Stimulated activated CD4-positive, alpha-beta T cell treated with anti-CD3 and anti-CD28 coated beads, Interleukin-15, amount 100 ng/mL, for 1 hour (primary cell): ENCODE measurements at places on chromosomes 11 and 22.

GRCh38 chr11:83723999-83724398 is 437.8 kb upstream of the CCDC90B start:
- no peak for DNase-seq

- no peak for DNase-seq
Observed at GRCh38 chr11:103881584-103881983, 154.9 kb upstream of the DDI1 start.

GRCh38 chr22:19745155-19746101 is 15.2 kb upstream of the TBX1 start:
- no peak for DNase-seq

DNA sequence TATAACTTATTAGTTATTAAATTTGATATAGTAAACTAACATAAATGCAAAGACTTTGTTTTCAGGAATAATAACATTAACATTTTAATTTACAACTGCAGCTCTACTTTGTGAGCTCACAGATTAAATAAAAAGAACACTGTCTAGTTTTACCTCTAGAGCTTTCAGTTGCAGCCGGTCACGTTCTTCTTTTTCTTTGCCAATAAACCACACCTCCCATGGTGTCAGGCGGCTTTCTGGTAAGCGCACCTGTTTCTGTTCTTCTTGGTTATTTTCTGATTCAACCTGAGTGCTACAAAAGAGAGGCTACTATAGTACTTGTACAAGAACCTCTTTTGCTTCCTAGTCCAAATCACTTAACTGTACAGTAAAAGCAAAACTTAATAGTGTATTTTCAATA is 5.8 kb downstream of the CCDC34 start:
- DNase-seq = no peak

- DNase-seq = no peak
Observed at GRCh38 chr11:79375818-79376550, 64.8 kb downstream of the TENM4 start.

DNA sequence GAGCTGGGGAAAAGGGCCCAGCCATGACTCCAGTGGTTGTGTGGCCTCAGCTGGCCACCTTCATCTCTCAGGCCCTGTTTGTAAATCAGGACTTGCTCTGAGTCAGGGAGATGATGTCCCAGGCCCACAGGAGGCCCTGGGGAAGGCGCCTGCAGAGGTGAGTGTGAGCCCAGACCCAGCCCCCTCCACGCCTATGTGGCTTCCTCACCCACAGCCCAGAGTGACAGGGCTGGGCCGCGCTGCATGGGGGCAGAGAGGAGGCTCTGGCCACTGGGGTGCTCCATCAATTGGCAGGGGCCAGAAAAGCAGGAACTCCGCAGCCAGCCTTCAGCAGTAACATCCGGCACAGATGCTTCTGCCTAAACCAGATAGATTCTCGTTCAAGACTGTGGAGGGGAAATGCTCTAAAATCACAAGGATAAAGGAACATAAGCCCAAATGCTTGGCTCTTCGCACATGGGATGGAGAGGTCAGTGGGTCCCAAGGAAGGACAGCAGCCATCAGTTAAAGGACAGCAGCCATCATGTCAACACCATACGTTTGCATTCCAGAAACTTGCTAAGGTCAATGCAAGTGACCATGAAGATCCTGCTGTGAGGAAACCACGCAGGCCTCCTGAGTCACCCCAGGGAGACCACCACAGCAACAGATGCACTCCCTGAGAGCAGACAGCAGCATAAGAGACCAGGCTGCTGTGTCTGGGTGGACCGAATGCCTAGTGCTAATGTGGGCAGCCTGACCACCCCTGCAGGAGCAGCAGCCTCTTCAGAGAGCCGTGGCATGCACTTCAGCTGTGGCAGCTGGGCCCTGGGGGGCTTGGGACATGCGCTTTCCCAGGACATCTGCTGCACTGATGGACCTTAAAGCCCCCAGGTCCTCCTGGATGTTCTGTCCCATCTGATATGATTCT is 28.3 kb downstream of the OSBPL5 start:
- no peak for DNase-seq

DNA sequence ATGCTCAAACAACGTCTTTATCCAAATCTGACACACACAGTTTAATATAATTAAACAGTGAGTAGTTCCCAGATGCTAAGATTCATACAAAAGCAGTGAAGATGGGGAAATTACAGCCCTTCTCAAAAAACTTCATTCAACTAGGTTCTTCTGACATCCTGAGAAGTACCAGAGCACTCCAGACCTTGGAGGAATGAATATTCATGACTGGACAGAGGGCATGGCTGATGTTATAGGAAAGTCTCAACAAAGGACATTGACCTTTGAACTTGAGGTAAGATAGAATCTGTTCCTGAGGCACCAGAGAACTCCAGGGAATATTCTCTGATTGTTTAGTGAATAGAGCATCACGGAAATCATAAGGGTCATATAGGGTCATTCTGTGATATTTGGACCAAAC is 106.4 kb upstream of the SLC5A12 start:
- no peak for DNase-seq

GRCh38 chr22:25202290-25202921 is 2.7 kb downstream of the CRYBB3 start:
- peak; percentile 27 for DNase-seq

DNA sequence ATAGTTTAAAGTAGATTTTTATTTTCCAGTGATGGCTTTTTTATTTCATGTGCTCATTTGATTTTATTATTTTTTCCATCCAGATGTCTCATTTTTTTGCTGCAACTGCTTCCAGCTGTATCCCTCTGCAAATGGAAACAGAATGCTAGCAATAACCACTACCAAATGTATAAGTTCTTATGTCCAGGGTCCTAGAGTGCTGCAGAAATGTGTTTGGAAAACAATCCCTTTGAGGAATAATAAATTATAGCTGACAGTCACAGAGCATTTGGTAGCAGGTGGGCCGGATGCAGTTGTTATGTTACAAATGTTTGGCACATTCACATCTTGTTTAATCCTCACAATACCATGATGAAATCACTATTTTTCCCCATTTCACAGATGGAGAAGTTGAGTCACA is 300.7 kb upstream of the PDGFD start:
- DNase-seq = no peak

- DNase-seq = no peak
Observed at GRCh38 chr22:27252282-27253049, 549.1 kb downstream of the MN1 start.

DNA sequence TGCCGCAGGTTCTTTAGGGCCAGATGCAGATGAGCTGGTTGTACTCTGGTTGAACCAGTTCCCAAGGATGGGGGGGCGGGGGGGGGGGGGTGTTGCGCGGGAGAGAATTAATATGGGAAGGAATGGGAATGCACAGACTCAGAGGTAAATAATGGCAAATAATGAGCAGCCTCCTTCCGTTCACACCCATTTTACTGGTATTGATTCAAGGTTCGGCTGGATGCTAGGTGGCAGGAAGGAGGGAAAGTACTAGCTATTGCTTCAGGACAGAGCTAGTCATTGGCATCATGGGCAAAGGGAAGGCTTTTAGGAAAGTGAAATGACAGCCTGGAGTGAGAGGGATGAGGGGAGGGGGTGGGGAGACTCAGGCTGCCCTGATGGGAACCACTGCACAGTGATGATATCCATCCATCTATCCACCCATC is at the start of gene VSTM5:
VSTM5 (minus strand) TSS at position 25 of the 425 bp plus-strand sequence. CDS start 116 bp downstream, outside the sequence.
- no peak for DNase-seq

DNA sequence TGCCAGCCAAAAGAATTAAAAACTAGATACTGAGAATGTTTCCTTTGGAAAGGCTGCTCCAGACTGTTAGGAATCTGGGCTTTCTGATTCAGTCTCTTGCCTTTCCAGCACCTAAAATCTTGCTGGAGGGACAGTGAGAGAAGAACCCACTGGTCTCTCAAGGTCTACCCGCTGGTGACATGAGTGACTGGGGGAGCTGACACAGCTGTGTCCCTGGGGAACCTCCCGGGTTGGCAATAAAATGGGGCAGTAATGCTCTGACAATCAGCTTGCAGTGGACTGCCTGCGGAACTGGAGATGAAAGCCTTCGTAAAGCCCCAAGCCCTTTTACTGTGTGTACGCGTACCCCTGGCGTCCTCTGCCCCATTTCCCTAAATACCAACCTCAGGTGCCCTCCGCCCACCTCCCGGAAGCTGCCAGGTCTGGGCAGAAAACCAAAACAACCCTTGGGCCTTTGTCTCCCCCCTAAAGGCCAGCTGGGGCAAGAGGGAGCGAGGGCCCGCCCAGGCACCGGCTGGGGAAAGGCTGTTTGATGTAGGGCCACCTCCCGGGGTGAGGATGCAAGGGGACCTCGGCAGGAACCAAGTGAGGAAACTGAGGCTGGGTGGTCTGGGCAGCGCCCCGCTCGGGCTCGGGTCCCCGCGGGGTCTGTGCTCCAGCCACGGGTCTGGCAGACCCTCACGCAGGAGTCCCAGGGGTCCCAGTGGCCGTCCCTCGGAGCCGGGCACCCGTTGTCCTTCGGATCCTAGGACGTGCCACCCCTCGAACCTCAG is 741 bp downstream of the CARS1 start:
- DNase-seq = no peak

- no peak for DNase-seq
Observed at GRCh38 chr11:99320769-99321290, 300.1 kb downstream of the CNTN5 start.

- DNase-seq = no peak
Observed at GRCh38 chr22:48844056-48844675, 983.5 kb downstream of the BRD1 start.

GRCh38 chr11:66999555-66999954 is 23.4 kb upstream of the SYT12 start:
- no peak for DNase-seq

DNA sequence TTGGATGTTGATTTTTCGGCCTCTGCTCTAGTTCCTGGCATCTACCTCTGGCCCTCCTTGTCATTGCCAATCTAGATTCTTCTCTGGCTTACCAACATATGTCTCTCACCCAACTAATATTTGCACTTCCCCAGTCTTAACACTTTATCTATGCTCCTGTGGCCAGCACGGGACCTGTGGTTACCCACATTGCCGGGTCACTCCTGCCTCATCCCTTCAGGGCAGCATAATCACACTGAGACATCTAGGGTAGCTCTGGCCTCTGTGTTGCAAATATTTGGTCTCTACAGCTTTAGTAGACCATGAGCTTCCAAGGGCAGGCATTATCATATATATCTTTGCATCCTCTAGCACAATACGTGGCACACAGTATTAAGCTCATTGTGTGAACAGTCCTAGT is 182.0 kb upstream of the ARHGAP20 start:
- DNase-seq = no peak

GRCh38 chr22:39962071-39962470 is 1.9 kb downstream of the TMA7B start:
- no peak for DNase-seq

DNA sequence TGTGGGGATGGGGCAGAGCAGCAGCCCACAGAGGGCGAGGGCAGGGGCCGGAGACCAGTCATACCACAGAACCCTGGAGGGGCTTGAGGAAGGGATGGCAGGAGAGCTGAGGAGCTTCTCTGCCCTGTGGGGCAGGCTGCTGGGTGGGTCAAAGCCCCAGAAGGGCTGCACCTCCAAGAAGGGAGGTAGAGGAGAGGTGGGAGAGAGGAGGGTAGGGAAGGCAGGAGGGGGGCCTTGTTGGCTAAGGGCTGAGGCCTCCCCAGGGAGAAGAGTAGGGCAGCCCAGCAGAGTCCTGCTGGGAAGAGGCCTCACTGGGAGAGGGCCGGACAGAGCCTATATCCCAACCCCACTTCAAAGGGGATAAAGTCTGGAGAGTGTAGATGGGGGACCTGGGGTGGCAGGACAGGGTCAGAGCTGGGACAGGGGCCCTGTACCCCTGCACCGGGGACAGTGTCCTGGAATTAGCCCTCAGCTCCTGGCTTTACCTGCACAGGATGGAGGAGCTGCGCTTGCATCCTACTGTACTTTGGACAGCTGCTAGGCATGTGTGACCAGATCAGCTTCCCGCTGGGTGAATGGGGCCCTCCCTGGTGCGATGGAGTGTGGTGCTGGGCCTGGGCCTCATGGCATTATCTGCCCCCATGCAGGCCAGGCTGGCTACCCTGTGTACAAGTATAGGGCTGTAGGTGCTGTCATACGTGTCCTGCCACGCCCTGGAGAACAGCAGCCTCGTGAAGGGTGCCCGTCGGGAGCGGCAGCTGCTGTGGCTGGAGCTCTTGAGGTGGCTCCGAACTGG is 7.3 kb downstream of the DGCR6L start:
- DNase-seq = no peak

DNA sequence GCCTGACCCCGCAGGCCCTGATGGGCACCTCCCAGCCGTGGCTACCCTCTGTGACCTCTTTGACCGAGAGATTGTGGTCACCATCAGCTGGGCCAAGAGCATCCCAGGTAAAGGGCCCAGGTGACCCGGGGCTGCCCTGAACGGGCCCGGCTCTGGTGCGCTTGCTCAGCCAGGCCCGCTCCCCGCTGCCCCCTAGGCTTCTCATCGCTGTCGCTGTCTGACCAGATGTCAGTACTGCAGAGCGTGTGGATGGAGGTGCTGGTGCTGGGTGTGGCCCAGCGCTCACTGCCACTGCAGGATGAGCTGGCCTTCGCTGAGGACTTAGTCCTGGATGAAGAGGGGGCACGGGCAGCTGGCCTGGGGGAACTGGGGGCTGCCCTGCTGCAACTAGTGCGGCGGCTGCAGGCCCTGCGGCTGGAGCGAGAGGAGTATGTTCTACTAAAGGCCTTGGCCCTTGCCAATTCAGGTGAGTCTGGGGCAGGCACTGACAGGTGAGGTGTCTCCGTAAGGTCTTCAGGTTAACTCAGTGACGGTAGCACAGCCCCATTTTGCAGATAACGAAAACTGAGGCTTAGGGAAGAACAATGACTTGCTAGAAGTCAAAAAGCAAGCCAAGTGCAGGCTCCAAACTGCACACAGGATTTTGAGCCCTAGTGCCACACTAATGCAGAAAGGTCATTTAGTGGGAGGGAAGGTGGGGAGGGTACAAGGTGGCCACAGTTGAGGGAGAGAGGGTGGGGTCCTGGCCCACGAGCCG is 2.4 kb downstream of the TRMT112 start:
- no peak for DNase-seq

- DNase-seq = no peak
Observed at GRCh38 chr11:86157797-86158378, 86.7 kb upstream of the EED start.

GRCh38 chr11:15144347-15144746 is 29.6 kb downstream of the INSC start:
- no peak for DNase-seq

DNA sequence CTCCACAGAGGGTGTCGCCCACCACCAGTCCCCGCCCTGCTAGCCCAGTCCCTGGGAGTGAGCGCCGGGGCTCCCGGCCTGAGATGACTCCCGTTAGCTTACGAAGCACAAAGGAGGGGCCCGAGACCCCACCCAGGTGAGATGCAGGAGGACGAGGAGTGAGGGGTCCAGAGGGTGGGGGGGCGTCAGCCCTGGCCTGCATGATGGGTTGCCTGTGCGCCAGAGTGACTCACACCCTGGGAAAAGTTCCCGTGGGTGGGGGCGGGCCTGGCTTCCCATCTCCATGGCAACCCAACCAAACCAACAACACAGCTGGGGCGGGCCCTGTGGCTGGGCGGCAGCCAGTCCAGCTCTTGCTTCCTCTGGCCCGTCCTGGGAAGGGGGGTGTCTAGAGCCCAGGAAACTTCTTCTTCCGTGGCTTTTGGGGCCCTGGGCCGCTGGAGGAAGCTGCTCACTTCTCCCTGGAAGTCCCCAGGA is 4.5 kb downstream of the GAS2L1 start:
- no peak for DNase-seq

GRCh38 chr22:23071230-23072076 is 1.1 kb downstream of the GNAZ start:
- no peak for DNase-seq
